ENCODE measurements at places on chromosomes 12 and 14.

GRCh38 chr12:99978152-99978551 lies 6.6 kb downstream of the ANKS1B start:
- DNase-seq: no peak

DNA sequence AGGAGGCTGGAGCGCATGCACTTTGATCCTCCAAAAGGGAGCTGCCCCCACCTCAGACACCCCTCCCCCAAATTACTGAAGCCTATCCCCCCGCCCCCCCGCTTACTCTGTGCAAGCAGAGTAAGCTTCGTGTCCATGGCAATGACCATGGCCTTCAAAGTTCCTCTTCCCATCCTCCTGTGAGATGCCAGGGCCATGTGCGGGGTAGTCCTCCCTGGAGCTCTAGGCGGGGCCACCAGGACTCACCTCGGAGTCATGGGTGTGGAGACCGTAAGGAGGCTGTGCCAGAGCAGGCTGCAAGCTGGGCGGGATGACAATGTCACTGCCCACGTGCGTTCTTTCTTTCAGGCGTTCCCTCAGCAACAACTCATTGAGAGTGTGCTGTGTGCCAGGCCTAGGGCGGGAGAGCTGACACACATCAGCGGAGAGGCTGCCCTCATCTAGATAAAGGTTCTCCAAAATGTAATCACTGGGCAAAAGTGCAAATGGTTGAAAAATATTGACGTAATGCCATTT lies 66.8 kb downstream of the C14orf132 start:
- no peak for DNase-seq

DNA sequence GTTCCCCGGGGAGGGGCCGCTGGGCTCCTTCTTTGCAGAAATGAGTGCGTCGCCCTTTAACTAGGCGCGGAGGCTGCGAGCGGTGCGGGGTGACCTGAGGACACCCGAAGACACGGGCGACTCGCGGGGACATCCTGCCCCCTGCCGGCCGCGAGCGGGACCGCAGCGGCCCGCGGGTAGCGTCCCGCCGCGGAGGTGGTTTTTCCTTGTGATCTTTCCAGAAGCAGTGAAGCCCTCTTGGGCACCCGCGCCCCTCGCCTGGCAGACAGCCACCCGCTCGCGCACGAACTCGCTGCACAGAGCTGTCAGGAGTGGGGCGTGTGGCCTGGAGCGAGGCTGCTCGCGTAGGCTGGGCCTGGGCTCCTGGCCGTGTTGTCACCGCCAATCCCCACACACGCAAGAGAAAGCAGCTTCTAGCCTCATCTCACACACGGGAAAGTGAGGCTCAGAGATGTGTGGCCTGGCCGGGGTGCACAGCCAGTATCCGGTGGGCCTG lies 67.2 kb downstream of the DIO3 start:
- DNase-seq: peak; percentile 93

DNA sequence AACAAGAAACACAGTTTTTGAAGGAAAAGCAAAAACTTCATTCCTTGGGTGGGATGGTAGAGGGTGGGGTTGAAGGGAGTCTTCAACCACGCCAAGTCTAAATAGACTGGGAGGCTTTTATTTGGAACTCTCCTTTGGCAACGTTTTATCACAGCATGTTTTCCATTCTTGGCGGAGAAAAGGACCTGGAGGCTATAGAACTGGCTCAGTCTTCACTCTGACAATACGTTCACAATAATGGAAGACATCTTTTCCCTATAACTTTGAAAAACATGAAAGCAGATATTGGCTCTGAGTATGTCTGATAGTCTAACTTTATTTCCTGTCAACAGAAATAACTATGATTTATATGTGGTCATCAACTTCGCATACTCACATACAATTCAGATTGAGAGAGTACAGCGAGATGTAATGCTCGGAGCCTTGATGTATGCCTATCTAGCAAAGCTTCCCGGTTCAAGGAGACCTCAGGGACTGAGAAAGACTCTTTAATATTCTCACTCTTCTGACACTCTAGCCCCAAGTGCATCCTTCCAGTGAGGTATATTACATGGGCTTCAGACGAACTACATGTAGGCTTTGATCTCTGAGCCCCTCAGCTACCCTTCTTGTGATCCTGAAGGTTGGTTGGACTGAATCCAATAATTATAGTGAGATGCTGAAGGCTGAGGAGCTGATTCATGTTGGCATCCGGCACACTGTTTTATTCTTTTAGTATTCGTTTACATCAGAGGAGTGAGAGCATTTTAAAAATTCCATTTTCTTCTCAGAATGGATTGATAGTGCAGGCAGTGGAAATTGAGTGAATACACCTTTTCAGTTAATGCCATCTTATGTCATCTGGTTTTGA lies 14.0 kb downstream of the TMEM30B start:
- no peak for DNase-seq

- no peak for DNase-seq
Observed at GRCh38 chr12:122368361-122369073, 54.0 kb downstream of the CLIP1 start.

GRCh38 chr12:128578045-128578444 lies 245.7 kb downstream of the SLC15A4 start:
- no peak for DNase-seq

- DNase-seq: no peak
Observed at GRCh38 chr12:103840462-103840875, 565 bp downstream of the NT5DC3 start.

GRCh38 chr12:128318341-128318740 lies 51.4 kb downstream of the TMEM132C start:
- DNase-seq: no peak

DNA sequence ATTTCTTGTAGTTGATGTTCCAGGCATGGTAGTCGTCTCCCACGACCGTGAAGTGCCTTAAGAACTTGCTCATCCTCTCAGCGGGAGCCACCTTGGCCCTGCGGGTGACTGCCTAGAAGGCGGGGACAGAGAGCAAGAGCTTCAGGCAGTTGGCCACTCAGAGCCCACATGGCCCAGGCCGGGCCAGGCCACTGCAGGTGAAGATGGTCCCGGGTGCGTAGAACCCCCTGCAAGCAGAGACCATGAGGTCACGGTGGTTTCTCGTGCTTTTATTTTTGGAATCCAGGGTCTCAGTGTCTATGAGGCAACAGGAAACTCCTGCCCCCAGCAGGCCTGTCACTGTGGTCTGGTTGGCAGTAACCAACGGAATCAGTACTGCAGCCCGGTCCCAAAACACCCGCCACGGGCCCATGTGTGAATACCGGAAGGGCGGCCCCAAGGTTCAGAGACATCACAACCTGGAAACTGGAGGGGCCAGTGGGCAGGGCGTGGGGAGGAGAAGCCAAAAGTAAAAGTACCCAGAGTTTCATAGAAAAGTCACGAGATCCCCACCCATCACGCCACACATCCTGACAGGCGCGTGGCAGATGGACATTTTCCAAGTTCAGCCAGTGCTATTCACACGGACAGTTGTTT lies 27.5 kb downstream of the HVCN1 start:
- DNase-seq: peak; percentile 79

Data from activated CD4-positive, alpha-beta T cell treated with anti-CD3 and anti-CD28 coated beads, Interleukin-2, amount 10 ng/mL, durations not matched to agents 24 days and 14 days (primary cell).